ENCODE measurements at places on chromosomes 5 and 9.

GRCh38 chr9:127926906-127927200 is 3.7 kb downstream of the PIP5KL1 start:
- DNase-seq, result no peak

DNA sequence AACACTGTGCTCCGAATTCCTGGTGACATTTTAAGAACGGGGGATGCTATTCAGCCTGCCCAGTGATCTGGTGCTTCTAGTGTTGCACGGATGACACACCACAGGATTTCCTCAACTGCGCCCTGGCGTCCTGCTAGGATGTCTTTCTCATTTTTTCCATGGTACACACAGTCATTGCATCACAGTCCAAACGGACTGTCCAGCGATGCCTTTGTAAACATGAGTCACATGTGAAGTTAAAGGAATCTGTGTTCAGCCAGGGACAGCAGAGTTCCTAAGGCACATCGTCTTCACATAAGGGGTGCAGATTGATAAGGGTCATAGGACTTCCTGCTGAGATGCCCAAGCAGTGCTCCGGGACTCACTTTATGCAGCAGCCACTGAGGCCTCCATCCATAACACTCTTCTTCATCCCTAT is 9.3 kb upstream of the PTPN3 start:
- no peak for DNase-seq

DNA sequence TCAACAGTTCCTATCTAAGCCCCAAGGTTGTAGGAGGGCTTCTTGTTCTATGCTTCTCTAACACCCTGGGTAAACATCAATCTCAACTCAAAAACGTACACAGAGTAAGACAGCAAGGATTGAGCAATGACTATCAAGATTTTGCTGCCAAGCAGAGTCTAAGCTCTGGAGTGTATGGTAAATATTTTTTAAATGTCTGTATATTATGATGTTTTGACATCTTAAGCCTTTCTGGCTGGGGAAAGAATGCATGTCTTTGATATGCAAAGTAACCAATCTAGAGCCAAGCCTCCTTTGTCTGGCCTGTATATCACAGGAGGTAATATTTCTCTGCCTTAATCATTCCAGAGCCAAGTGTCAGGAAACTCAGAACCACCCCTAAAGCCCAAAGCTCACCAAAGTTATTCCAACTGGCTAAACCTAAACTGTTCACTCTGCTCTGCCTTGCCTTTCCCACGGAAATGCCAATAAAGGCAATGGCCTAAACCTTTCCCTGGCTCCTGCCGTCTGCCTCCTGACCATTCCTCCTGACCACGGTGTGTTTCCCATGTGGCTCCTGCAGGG is 45.2 kb downstream of the YIPF5 start:
- DNase-seq, result no peak

GRCh38 chr5:33688526-33688925 is 203.3 kb downstream of the ADAMTS12 start:
- DNase-seq, result no peak

DNA sequence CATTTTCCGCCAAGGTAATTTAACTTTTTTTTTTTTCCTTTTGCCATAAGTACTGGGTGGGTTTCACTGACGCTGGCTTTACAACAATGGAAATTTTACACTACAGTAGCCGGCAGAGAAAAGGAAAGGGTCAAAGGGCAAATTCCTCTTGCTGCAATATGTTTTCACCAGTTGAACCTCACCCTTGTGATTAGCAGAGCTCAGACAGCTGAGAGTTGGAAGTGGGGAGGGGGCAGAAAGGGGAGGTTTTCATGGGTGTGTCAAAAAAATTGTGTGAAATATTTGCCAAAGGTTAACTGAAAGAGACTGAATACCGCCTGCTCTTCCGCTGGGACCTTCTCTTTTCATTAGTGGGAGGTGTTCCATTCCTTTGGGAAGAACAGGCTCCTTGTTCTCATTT is 296.9 kb downstream of the ADAMTS6 start:
- no peak for DNase-seq

GRCh38 chr5:85077581-85077980 is 692.9 kb upstream of the EDIL3 start:
- DNase-seq, result no peak

GRCh38 chr5:68467794-68468193 is 252.2 kb downstream of the PIK3R1 start:
- no peak for DNase-seq

DNA sequence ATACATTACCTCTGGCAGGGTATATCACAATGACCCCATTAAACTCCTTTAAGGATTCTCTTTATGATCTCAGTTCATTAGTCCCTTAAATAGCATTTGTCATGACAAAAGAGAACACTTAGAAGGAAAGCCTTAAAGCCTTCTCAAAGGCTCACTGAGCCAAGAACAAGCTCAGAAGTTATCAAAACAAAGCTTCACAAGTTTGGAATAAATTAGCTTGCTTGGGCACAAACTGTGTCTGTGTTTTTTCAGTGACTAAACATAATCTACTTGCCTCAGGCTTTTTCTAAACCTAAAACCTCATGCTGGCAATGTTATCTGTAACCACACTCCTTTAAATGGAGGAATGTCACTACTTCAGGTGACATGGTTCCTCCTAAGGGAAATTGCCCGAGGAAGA is 1114.9 kb upstream of the C9orf72 start:
- no peak for DNase-seq

- DNase-seq, result no peak
Measured at GRCh38 chr5:159155960-159156359, 53.4 kb downstream of the RNF145 start.

- DNase-seq, result no peak
Measured at GRCh38 chr5:3033033-3033755, 281.7 kb upstream of the IRX2 start.

DNA sequence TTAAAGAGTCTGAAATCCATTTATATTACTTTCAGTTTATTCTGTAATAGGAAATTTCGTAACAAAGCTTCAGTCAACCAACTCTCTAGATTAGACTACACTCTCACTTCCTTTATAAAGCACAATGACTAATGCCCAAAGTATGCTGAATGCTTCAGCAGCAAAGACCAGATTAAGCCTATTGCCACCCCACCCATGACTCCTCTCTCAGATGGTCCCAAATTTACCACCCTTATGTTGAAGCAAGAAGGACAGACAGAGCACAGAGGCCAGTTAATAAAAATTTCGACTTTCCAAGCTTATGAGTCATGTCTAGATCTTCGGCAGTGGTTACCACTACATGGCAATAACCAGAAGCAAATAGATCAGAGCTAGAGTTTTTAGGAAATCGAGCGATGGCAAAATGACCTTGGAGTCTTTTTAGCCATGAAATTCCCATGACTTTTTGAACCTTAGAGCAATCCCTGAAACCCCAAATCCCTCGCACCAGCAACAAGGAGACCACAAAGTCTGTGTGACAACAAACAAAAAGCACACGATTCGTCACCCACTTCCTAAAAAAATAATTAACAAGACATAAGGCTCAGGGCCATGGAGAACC is 287.8 kb upstream of the RASA1 start:
- DNase-seq, result no peak

DNA sequence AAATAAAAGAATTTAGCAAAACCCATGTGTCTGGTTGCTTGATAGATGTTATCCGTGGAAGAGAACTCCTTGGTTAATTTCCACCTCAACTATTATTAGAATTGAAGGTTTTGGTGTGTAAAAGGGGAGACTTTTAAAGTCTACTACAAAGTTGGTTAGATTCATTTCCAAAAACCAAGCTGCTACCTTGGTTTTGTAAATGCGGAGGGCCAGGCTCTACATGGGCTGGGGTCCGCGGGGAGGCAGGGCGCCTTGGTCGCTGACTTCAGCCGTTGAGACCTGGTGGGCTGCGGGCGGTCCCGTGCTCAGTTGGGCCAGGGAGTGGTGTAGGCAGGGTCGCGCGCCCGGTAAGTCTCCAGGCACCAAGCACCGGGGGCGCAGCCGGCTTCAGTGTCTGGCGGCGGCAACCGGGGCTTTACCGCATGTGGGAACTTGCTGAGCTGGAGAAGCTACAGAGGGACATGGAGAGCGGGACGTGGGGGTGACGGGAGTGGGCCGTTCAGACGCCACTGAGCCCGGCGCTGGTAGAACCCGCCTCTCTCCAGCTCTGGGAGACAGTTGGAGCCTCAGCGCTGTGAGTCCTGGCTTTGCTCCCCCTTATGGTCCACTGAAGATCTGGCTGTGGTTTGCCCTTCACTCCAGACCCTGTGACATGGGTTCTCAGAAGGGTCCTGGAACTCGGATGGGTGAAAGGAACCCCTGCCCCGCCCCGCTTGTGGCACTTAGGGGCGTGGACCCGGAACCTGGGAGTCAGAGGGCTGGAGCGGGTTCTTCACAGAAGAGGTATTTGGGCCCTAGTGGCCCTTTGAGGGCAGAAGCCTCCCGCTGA is 11.8 kb downstream of the NR2F1 start:
- no peak for DNase-seq

DNA sequence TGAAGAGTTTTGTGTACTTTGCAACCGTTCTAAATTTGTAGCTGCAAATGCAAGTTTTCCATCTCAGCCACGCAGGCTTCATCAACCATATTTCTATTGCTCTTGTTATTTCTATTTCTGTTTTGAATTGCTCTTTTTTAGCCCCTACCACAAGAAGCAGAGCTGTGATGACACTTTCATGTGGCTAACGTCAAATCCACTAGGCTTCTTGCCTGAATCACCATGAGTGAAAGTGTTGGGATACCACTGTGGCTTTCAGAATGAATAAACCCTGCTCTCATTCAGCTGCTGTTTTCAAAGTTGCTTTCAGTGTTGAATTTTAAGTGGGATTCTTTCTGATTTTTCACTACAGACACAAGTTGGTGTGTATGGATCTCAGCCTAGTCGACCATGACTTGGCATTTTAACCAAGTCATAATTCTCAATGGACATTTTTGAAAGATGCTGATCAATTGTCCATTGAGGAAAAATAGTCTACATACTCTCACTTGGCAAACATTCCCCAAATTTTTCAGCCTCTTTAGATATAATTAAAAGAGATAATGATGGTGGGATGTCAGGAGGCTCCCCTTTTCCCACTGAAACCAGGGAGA is 41.0 kb upstream of the MTAP start:
- no peak for DNase-seq

DNA sequence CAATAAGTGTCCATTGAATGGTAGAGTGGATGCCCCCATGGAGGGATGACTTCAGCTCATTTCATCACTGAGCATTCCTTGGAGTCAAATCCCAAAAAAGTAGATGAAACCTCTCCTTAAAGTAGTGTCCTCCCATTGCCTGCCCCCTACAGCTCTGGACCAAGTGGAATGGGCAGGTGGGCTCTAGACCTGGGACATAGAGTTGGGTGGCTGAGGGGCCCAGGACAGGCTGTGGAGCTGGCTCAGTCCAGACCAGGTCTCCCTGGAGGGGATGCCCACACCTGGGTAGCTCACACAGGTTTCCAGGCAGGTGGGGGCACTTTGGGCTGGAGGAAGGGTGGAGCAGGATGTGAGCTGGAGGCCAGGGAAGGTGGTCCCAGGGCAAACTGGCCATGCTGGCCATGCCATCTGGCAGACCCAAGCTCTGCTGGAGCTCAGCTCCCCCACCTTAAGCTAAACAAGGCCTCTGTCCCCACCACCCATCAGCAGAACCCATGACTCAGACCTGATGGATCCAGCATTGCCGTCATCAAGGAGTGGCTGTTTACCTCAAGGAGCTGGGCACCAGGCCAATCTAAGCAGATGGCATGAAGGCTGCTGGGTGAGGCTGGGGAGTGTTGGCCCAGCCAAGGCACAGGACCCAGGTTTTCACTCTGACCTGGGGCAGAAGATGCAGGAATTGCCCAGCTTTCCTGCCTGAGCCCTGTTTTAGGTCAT is 6.2 kb upstream of the SPINK4 start:
- peak; percentile 99 for DNase-seq

DNA sequence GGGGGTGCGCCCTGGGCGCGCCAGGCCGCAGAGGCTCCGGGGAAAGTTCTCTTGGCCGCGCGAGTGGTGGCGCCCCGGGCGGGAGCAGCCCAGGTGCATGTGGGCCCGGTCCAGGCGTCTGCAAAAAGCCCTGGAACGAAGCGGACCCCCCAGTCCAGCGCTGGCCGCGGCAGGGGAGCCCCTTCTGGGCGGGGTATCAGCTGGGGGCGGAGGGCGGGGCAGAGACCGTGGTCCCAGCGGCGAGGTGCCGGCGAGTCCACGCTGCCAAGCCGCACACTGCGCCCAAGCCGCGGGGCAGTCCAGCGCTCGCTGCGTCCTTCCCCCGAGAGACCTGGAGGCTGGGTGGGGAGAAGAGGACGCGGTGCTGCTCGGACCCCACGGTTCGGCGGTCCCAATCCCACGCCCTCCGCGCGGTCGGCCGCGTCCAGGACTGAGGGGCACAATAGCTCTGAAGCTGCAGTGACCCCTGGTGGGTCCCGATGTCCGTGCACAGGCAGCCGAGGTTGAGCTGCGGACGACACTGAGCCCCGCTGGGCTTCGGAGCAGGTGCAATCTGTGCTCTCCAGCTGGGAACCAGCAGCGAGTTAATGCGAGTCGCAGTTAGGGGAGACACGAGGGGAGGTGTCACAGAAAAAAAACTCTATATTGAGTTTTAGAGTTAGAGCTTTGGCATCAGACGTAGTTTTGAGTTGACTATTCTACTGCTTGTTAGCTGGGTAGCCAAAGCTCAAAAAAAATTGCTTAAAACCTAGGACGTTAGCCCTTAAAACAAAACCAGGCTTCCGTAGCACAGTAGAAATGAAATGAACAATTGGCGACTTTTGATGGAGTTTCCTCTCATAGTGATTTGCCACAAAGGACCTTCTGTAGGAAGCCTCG is 1.1 kb upstream of the EPB41L4A start:
- DNase-seq, result no peak

- no peak for DNase-seq
Measured at GRCh38 chr5:6634306-6634705, 1.1 kb downstream of the SRD5A1 start.

DNA sequence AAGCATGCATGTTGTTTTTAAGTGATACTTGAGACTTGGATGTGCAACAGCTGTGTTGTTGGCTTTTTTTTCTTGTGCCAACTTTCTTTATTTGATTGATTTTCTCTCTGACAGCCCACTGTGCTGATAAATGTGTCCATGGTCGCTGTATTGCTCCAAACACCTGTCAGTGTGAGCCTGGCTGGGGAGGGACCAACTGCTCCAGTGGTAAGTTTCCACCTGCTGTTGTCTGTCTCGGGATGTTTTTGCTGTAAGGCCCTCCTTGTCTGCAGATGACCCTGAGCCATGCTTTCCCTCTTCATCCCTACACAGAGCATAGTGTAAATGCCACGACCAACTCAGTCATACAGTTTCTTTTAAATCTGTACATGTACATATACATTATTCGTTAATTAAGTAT is 79.2 kb downstream of the MEGF10 start:
- DNase-seq, result no peak

Measured in keratinocyte (primary cell).